ENCODE measurements at places on chromosomes 2 and 18. TPM values are rescaled to one million over a fixed set of nuclear protein-coding genes. Genes with fewer than 3 reads are reported as not detected.

ECEL1 gene
- total RNA-seq: not detected

DNA sequence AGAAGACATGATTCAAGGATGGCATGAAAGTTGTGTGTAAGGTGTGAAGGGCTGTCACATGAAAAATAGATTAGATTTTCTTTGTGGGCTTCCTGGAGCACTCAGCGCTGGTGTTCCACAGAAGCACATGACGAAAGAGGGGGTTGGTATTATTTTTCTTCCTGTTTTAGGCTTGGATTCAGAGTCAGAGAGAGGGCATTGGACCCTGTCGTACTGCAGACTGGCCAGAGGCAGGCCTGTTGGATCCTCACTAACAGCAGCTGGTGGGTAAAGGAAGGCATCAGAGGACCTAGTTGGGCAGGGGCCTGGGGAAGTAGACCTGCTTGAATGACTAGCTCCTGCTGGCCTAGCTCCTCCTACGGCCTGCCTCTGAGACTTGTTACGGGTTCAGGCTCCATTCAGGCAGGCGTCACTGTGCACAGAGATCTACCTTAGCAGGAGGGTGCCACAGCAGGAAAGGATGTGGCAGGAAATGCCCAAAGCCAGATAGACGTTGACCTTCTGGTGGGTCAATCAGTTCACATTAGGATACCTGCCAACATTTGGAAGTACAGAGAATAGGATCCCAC is 13.1 kb downstream of the CTLA4 start:
- DNase-seq: no peak

STPG4 gene
- total RNA-seq: 4.1 TPM

- no peak for DNase-seq
These were observed 167.9 kb downstream of the CBLN2 start for GRCh38 chr18:72376256-72376655.

GRCh38 chr2:26535663-26536275 is 57.8 kb upstream of the OTOF start:
- DNase-seq: no peak

DNA sequence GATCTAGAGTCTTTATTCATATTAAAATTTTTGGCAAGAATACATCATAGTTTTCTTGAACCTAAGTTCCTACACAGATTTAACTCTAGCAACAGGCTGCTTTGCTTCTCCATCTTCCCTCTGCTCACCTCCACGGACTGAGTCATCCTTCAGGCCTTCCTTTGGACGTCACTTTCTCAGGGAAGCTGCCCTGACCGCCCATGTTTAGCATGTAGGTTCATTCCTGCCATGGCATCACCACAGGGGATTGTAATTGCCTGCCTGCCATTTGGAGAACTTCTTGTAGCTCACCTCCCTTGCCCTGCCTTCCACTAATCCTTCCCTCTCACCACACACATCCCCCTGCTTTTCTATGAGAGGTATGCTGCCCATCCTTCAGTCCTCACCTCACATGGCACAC is 43.9 kb upstream of the B3GNT2 start:
- DNase-seq: no peak

- no peak for DNase-seq
These were observed 29.0 kb upstream of the ID2 start for GRCh38 chr2:8652774-8653426.

GRCh38 chr18:79935499-79935898 is 16.0 kb downstream of the SLC66A2 start:
- DNase-seq: no peak

GRCh38 chr18:5275872-5276271 is 19.7 kb downstream of the ZBTB14 start:
- DNase-seq: no peak

SLC35G4 gene
- not detected for total RNA-seq

CENPO gene
- total RNA-seq: 2.1 TPM

GRCh38 chr2:228509021-228509420 is 327.5 kb upstream of the SPHKAP start:
- no peak for DNase-seq

GRCh38 chr2:189249171-189249570 is 69.6 kb upstream of the COL5A2 start:
- DNase-seq: no peak

DNA sequence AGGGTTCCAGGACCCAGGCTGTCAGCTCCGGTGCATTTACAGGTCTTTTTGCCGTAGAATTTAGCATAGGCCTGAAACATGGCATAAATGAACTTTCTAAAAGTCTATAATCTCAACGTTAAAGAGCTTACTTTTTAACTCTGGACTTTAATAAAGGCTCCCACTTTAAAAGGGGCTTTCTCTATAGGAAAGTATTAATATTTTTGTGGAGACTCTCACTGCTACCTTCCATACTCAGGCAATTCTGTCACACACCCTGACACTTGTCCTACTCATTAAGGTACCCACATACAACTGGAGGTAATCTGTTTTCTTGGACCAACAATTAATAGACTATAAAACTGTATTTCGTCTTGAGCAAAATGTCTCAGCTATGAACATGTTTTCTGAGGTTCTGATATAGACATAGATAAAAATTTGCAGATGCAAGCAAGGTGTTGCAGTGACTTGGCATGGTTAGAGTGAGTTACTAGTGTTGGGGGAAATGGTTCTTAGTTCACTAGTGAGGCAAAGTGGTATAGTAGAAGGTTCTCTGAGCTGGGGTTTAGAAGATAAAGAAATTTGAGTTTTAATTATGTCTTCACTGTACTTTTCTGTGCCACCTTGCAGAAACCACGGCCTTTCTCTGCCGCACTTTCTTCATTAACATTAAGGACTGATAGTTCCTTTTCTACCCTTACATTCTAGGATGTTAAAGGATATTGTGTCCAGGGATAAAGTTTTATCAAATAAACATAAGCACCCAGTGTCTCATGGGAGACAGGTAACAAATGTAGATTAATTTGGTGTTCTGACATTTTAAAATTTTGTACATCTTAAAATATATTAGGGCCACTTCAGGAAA is 10.8 kb upstream of the NR4A2 start:
- no peak for DNase-seq

Measured in lower leg skin (tissue), 4 donors.